ENCODE measurements at places on chromosomes 11 and 22. TPM values are rescaled to one million over a fixed set of nuclear protein-coding genes. Genes with fewer than 3 reads are reported as not detected.

The DCHS1 gene
- 73.1 TPM for total RNA-seq

The CRYBA4 gene
- total RNA-seq = not detected

The NUDT22 gene
- total RNA-seq = 37.1 TPM

- H3K4me3 ChIP-seq = no peak overlapping the region
- H3K4me1 ChIP-seq = no peaks in the 10 kb centered on the region
- no peak for DNase-seq
- H3K36me3 ChIP-seq = no peaks in the 10 kb centered on the region
- no peak overlapping the region for H3K27ac ChIP-seq
Measured at GRCh38 chr22:46511151-46512038, 26.0 kb downstream of the CELSR1 start.

GRCh38 chr22:20131597-20131858, at the start of gene ZDHHC8:
ZDHHC8 (plus strand) TSS chr22:20131804; CDS start chr22:20131948, 144 bp downstream.
- peak within 1 kb of the TSS; percentile 85 for H3K4me3 ChIP-seq
- peaks cover 2% of the 10 kb centered on the region for H3K36me3 ChIP-seq
- DNase-seq = no peak
- H3K4me1 ChIP-seq = peaks cover 6% of the 10 kb centered on the region
- no peaks in the 10 kb centered on the region for H3K27me3 ChIP-seq

DNA sequence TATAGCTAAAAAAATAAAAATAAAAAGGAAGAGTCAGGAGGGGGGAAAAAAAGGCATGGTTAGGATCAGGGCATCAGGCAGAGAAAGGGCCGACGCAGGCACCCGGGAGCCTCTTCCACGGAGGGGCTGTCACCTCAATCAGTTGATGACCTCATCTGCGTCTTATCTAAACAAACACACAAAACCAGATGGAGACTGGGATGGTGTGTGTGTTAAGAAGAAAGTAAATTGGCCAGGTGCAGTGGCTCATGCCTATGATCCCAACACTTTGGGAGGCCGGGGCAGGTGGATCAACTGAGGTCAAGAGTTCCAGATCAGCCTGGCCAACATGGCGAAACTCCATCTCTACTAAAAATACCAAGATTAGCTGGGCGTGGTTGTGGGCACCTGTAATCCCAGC, 63.6 kb downstream of the DHCR7 start:
- no peak for DNase-seq
- no peak overlapping the region for H3K27ac ChIP-seq
- H3K36me3 ChIP-seq = no peaks in the 10 kb centered on the region

The EWSR1 gene
- total RNA-seq = 305 TPM

The MYOD1 gene
- not detected for total RNA-seq

GRCh38 chr11:121524233-121524631, 71.5 kb upstream of the SORL1-AS1 start:
- H3K27me3 ChIP-seq = no peaks in the 10 kb centered on the region
- no peak overlapping the region for H3K4me3 ChIP-seq
- H3K36me3 ChIP-seq = no peaks in the 10 kb centered on the region
- H3K4me1 ChIP-seq = no peaks in the 10 kb centered on the region
